ENCODE measurements at places on chromosomes 1 and 21.

- DNase-seq = no peak
These were observed 9.6 kb downstream of the ENSA start for GRCh38 chr1:150619576-150620509.

- no peak for DNase-seq
These were observed 31.6 kb downstream of the LRP8 start for GRCh38 chr1:53296117-53296749.

DNA sequence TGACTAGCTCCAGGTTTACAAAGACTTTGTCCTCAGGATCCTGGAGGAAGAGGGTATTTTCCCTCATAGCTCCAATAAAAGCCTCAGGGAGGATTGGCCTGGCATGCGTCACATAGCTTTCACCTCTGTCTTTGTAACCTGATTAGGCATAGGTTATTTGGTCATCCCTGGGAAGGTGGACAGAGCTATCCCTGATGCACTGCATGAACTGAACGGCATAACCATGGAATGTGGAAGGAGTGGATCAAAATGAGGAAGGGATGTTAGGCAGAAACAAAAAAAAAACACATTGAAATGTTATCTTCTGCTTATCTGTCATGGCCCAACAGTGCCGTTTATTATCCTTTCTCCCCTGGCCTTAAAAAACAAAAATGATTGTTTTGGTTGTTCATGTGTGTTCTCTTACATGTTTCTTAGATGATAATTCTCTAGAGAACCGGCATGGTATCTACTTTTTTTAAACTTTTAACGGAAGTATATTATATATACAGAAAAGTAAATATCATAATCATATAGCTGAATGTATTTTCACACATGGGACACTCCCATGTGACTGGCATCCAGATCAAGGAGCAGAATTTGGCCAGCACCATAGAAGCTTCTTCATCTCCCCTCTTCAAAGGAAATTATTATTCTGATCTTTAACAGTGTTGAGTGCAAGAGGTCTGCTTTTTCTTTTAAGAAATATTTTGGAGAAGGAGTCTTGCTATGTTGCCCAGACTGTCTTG is 85.3 kb downstream of the RPS6KC1 start:
- no peak for DNase-seq

GRCh38 chr1:168102487-168102886 is 34.2 kb downstream of the GPR161 start:
- no peak for DNase-seq

DNA sequence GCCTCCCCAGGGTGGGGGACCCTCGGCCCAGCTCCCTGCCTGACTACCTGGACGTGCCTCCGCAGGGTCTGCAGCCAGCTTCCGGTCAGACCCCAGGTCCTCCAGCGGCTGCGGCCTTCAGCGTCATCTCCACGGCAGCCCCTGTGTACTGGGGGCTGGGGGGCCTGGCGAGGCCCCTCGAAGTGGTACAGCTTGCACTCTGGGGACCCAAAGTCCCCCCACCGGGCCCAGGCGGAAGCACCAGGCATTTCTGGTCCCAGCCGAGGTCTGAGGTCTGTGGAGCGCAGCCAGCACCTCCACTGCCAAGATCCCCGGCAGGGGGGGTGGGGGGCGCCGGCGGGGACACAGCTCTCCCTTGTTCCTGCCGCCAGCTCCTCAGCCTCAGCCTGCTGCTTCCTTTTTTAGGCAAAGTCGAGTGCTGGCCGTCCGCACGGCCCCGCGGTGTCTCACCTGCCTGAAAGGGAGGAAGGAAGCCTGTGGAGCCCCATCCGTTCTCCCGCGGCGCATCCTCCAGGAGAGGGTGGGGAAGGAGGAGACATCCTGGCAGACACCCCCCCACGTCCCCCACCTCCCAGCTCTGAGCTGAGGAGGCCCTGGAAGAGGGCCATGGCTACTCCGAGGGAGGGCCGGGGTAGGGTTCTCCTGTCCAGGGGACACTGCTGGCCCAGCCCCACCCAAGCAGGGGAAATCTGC is 1.2 kb upstream of the VWA1 start:
- DNase-seq = peak; percentile 76

- DNase-seq = no peak
These were observed 261.9 kb upstream of the DEPDC1 start for GRCh38 chr1:68758666-68759209.

GRCh38 chr1:15176898-15177665 is 23.5 kb downstream of the TMEM51 start:
- DNase-seq = no peak

GRCh38 chr21:34889320-34889675 is 159.8 kb downstream of the RUNX1 start:
- DNase-seq = peak; percentile 36

DNA sequence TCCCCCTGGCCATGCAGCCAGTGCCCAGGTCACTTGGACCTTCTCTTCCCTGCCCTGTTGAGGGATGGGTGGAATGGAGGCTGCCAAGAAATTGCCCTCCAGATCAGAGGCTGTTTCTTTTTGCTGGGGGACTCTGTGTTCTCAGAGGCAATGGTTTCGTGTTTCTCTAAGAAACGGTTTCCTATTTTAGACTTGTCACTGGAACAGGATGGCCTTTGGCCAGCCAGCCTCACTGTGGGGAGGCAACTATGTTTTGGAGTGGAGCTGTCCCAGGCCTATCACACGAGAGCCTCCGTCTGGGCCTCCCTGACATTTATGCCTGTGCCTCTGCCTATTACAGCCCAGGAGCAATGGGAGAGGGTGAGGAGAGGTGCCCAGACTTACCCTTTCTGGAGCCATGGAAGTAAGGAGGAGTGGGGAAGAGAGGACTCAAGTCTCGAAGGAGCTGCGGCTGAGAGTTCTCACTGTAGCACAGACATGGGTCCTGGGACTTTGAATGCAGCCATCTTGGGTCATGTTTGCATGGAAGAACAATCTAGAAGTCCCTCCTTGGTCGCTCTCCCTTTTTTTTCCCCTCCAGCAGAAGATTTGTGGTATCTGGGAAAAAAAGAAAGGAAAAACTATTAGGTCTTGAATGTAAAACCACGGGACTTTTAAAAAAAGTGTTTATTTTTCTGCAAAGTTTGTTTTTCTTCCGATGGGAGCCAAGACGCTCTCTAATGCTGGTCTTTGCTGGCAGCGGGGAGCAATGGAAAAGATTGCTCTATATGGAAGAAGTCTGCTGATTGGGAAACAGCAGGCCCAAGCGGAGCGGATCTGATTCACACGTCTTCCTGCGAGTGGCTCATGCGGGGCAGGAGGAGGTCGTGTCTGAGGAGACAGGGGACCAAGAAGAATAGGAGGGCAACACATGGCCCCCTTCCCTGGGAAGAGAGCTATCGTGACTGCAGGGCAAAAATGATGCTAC is 219.2 kb downstream of the FOXD2 start:
- DNase-seq = peak; percentile 34

DNA sequence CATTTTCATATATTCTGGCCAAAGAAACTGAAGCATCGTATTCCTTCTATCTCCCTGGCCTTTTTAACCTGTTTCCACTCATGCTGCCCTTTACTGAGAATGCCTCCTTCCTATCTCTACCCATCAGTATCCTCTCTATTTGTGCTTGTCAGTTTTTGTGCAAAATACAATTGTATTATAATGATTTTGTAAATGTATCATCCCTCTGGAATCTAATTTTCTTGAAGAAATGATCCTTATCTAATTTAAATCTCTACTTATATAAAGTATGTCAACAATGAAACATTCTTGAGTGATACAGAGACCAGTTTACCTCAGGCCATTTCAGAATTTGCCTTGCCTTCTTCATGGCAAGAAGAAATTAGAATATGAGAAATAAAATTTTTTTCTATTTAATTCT is 59.0 kb upstream of the TEKT2 start:
- DNase-seq = no peak

- no peak for DNase-seq
These were observed 9.7 kb downstream of the IFFO2 start for GRCh38 chr1:18946550-18947381.

DNA sequence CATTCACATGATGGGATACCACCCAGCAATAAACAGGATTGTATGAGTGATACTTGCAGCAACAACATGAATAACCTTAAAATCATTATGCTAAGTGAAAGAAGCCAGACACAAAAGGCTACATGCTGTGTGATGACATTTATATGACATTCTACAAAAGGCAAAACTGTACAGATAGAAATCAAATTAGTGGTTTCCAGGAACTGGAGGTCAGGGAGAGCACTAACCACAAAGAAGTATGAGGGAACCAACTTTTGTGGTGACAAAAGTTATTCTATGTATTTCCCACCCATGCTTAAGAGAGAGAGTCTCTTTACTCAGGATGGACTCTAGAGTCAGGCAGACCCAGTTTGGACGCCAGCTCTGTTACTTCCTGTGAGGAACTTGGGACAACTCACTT is 364.5 kb upstream of the DAB1 start:
- no peak for DNase-seq

DNA sequence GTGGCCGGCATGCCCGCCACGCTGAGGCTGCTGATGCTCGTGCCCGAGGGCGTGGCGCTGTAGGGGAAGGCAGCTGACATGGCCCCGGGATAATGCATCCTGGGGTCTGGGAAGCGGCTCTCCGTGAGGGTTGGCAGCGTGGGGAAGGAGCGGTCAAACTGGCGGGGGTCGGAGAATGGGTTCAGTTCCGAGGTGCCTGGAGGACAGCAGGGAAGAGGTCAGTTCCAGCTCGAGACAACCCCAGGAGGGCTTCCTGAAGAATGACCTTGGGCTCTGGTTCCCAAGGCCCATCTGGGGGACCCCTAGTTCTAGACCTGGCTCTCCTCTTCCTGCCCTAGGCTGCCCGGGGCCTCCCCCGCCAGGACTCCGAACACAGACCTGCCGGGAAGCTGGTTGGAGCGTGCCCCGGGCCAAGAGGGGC is 27.6 kb downstream of the RUNX3 start:
- DNase-seq = no peak

DNA sequence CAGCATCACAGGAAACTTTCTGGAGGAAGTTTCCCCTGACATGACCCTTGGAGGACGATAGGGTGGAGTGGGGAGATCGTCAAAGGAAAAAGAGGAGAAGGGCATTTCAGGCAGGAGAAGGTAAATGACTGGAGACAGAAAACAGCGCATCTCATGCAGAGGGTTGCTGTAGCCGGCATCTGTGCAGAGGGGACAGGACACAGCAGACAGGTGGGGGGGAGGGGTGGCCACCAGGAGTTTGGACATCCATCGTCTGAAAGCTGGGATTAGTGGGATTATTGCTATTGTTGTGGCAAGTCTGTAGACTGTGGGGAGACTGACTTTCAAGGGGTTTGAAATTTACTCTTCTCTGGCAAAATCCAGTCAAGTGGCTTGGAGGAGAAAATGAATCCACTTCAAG is 463.9 kb downstream of the OMA1 start:
- no peak for DNase-seq

GRCh38 chr1:159959451-159959850 is 5.4 kb upstream of the SLAMF9 start:
- no peak for DNase-seq

DNA sequence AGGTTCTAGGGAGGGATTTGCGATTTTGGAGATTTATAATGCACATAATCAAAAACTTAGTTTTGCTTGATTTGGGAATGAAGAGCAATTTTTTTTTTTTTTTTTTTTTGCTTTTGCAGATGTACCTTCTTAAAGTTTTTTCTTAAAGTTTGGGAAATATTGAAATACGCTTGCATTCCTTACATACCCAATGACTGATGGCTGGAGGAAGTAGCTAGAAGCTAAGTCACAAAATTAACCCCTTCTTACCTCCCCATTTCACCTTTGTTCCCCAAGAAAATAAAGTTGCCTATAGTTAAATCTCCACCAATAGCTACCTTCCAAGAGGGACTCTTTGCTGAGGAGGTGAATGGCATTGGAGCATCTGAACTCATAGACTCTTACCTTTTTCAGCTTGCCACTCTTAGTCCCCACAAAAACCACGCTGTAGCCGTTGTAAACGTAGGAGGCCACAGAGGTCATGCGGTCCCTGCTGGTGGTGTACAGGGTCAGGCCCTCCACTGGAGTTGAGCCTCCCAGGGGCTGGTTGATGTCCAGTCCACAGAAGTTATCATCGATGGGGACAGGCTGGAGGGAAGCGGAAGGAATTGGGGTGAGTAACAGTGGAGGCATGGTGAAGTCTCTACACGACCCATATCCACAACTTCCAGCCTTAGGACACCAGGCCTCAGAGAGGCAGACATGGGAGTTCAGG is 34.1 kb downstream of the PLXNA2 start:
- DNase-seq = no peak

GRCh38 chr1:172867216-172867818 is 183.4 kb downstream of the TNFSF18 start:
- DNase-seq = no peak

DNA sequence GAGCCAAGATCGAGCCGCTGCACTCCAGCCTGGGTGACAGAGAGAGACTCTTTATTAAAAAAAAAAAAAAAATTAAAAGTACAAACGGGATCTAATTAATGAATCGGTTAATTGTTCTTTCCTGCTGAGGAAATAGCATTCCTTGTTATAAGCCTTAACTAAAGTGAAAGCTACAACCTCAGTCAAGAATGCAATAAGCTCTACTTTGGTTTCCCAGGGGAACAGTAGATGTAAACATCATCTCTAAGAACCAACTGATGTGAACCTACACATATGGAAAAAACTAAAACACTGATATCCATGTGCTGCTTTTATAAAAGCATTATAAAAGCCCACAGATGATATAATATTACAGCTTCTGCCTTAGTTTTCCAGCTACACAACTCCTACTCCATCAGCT is 41.9 kb downstream of the LPGAT1 start:
- no peak for DNase-seq

DNA sequence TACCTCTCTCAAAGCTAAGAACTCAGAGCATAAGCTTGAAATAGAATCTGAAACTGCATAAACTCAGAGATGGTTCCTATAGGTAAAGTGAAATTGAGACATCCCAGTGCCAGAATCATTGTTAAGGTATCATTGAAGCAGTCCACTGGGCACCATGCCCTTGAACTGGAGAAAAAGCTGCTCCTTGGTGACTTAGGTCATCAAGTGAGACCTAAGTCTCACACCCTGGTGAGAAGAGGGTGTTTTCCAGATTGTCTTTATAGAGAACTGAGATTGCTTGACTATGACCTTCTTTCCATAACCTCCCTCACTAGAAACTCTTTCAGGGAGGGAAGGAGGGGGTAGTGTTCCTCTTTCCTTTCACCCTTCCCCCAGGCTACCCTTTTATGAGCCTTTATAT is 9.4 kb upstream of the ATP6V1G3 start:
- no peak for DNase-seq

GRCh38 chr1:16374266-16374665 is 7.2 kb downstream of the SZRD1 start:
- no peak for DNase-seq

GRCh38 chr1:181064011-181064623 is 24.4 kb upstream of the IER5 start:
- no peak for DNase-seq

All from uterus (tissue), 4 donors.